ENCODE measurements at places on chromosomes 4 and X.

GRCh38 chrX:108312011-108312410 is 126.2 kb downstream of the COL4A6 start:
- DNase-seq: no peak

DNA sequence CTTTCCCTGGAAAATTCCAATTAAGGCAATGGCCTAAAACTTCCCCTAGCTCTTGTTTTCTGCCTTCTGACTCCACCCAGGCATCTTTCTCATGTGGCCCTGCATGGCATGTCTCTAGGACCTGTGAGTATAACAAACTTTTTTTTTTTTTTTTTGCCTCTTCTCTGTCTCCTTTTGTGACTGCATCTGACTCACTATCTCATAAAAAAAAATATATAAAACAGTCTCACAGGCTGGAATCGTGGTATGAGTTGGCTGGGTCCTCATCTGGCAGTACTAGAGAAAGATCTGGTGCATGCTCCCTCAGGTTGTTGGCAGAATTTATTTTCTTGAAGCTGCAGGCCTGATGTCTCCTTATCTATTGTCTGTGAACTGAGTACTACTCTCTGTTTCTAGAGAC is 313.9 kb downstream of the TECRL start:
- no peak for DNase-seq

DNA sequence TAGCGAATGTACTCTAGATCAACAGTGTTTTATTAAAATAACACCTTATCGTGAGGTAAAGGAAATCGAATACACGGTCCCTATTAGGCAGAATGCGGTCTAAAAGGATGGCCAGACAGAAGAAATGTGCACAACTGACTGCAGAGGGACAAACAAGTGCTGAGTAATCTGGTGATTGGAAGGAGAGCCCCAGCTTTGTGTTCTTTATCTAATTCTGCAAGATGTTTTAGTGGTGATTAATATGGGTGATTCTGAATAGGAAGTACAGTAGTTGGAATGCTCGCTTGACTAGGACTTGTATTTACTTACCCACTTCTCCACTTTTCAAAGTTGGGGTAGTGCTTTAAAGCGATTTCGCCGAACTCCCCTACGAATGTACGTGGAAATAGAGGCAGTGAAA is 1.2 kb downstream of the WDR44 start:
- peak; percentile 76 for DNase-seq

DNA sequence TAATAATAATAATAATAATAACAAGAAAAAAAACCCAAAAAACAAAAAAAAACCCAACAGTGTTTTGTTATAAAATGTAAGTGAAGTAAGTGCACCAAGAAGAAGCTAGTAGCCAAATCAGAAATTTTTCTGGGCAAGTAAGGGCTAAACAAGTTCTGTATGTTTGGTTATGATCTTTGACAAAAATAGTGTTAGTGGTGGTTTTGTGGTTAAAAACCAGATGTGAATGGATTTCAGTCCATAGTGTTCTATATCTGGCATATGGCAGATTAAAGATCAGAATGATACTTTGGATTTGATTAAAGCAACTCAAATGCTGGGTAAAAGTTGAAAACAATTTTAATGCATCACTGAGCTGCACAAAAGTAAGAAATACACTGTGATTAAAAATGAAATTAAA is 116.5 kb upstream of the NDST4 start:
- no peak for DNase-seq

- no peak for DNase-seq
These were observed 38.2 kb upstream of the PLAC8 start for GRCh38 chr4:83152746-83153145.

DNA sequence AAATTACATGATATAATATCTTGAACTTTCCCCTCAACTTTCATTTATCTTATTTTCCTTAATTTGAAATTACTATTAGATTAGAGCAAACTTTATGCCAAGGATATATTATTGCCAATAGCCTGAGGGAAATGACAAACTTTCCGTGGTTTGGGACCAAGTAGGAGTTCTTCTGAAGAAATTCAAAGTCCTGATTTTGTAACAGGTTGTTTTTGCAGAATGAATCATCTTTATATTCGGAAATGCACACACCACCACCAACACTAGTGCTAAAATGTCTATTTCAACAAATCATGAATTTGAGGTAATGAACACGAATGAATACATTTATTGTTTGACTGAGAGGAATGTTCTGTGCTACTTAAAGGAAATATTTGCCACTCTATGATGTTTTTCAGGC is 226.7 kb downstream of the GRIA2 start:
- DNase-seq: no peak

DNA sequence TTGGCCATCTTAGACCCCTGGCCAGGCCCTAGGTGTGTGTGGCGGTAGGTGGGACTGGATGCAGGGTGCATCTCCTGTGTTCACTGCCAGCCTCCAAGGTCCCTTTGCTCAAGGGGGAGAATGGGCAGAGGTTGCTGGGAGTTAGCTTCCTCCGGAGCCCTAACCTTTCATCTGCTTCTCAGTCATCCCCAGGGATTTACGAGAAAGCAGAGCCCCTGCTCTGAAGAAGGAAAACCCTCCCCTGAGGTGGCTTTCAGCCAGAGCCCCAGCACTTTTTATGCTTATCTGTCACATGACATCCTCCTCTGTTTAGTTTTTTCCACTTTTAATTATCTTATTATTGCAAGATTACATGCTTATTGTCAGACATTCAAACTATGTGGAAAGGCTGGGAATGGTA is 44.9 kb upstream of the DDX3X start:
- DNase-seq: no peak

DNA sequence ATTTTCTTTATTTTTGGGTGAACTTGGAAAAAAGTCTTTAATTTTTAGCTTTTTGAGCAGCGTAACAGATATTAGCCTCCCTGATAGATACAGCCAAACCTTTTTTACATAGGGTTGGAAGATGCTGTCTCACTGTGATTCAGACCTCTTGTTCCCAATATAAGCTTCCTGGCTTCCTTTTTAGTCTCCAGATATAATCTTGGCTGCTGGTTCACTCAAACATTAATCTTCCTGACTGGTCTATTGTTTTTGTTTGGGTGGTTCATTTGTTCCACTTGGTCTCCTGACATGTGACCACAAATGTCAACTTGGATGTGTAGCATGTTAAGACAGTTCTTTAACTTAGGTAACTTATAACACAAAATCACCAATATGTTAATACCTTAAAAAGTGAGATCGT is 23.0 kb downstream of the RPA4 start:
- no peak for DNase-seq

- DNase-seq: no peak
These were observed 72.2 kb upstream of the ELOVL6 start for GRCh38 chr4:110270492-110271197.

GRCh38 chr4:163949976-163950601 is 455.6 kb downstream of the TMA16 start:
- DNase-seq: no peak

DNA sequence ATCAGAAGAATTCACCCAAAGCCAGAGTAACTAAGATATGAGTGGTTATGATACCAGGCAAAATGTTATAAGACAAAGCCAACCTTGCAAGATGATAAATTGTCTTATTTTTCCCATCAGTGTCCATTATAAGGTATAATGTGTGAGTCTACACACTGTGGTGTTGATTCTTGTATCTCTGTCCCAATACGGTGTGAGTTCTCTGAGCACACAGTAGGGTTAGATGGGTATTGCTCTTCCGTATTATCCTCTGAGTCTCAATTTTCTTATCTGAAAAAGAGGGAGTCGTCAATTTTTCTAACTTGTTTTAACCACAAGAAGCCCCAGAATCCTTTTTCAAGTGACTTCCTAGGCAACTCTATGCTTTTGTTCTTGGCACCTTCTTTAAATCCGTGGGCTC is 69.9 kb downstream of the HMGB2 start:
- DNase-seq: no peak

DNA sequence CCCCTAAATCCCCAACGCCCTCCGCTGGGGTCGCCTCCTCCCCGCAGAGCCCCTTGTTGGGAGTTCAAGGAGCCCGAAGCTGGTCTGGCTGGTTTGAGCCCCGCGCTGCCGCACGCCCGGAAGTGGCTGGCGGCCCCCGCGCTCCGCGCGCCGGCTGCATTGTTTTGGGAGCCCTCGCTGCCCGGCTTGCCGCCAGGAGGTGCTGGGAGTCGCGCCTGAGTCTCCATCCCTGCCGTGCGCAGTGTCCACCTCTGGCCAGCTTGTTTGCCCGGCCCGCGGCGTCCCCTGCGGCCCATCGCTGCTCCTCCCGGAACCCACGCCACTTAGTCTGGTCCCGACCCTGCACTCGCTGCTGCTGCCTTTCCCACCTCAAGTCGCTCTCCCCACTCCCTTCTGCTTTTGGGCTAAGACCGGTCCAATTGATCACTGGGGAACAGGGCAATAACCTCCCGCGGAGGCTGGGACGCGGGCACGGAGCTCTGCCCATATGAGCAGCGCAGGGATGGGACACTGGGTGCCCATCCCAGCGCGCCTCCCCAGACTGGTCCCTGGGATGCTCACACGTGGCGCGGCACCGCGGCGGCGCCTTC is 2.2 kb upstream of the SFRP2 start:
- DNase-seq: peak; percentile 16

All from hematopoietic multipotent progenitor cell treated with erythropoietin and hydrocortisone succinate and interleukin-3 and kit ligand, for 6 days (in vitro differentiated cells).